Activated naive CD4-positive, alpha-beta T cell treated with anti-CD3 and anti-CD28 coated beads for 36 hours (primary cell): ENCODE measurements at places on chromosomes 11 and 22. TPM values are rescaled to one million over a fixed set of nuclear protein-coding genes. Genes with fewer than 3 reads are reported as not detected.

MS4A8 gene
- not detected for total RNA-seq

DNA sequence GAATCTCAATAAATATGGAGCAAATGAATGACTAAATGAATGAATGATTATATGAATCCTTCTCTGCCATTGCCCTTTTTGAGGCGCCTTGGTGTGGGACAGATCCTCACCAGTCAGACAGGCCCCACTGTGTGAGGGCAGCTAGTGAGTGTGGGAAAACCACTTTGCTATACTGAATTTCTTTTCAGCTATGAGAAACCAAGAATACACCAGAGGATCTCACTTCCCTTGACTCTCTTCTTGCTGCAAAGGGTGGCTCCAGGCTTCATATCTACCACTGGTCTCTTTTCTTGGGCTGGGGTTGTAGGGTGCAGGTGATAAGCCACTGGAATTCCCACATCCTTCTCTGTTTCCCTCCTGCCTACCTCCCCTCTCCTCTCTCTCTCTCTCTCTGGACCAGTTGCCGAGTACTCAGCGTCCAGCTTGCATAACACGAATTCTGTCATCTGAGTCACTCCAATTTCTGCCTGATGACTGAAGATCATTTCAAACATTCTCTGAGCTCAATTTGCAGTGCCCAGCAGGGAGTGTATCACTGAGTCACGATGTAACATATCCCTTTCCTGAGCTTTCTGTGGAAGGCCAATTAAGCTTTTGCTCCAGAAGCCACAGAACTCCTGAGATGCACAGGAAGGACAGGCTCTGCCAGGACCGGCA, 304.3 kb upstream of the NCAM1 start:
- no peak for DNase-seq

DNA sequence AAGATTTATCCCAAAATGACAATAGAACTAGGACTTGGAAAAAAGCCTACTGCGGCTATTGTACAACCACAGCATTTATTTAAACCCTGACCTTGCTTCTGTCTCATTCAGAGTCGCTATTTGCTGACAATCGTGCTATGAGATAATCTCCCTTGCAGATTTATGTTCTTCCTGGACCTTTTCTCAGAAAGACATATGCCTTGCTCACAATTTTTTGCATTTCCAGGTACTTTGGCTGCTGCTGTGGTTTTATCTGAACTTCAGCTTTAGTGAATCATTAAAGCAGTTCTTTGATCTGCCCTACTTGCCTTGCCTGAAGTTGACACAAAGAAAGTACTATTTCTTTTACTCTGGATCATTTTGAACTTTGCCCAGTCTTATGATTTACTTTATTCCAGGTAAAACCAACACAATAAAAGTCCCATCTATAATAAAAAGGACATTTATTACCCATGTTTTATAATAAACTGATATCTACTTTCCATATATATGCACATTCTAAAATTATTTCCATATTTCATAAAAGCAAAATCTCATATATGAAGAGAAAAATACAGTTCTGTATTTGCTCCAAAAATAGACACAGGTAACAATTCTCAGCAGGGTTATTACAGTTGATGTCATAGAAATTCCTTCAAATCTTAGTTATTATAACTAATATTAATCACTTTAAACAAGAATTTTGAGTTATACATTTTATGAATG, 63.4 kb upstream of the CARD18 start:
- peak; percentile 32 for DNase-seq

DNA sequence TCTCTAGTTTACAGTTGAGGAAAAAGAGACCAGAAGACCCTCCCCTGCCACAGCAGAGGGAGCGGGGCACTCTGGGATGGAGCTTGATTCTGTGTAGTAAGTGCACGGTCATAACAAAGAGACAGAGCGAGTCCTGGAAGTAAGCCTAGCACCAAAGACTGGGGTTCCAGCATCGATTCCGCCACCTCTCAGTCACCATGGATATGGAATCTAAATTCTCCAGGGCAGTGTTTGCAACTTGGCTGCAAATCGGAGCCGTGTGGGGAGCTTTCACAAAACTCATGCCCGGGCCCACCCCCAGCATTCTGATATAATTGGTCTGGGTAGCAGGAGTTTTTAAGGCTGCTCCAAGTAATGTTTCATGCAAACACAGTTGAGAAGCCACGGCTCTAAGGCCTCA, 129.5 kb upstream of the OPCML start:
- DNase-seq, result no peak

DNA sequence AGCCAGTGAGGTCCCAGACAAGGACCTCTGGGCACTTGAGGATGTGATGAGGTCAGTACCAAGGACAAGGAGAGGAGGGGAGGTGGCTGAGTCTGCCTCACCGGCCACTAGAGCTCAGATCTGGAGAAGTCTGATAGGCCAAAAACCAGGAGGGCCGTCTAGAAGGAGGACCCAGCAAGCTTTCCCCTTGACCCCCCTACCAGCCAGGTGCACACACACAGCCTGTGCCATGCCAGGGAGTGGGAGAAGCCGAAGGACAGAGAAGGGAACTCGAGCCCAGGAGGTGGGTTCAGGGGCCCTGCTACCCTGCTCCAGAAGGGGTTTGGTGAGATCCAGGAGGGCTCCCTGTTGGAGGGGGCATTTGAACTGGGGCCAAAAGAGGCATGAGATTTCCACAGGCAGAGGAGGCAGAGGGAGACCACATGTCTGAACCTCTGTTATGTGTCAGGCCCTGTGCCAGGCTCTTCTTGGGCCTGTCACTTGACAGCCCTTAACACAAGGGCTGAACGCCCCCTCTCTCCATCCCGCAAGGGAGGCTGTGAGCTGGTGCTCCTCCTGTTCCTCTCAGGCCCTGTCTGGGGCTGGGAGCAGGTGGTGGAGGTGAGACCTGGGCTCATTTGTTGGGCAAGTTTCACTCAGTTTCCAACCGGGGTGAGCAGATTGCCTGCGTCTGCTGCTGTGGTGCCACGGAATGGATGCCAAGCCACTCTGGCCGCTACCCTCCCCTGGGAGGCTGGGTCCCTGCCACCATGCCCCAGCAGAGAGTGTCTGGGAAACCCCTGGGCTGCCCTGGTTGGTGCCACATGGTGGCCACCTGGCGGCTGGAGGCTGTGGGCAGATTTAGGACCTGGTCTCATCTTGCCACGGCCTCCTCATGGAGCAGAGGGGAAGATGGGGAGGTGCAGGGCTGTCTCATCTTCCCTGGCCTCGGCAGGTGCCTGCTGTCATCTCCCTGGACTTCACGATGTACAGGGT, 65.2 kb downstream of the MPPED1 start:
- DNase-seq, result no peak

DNA sequence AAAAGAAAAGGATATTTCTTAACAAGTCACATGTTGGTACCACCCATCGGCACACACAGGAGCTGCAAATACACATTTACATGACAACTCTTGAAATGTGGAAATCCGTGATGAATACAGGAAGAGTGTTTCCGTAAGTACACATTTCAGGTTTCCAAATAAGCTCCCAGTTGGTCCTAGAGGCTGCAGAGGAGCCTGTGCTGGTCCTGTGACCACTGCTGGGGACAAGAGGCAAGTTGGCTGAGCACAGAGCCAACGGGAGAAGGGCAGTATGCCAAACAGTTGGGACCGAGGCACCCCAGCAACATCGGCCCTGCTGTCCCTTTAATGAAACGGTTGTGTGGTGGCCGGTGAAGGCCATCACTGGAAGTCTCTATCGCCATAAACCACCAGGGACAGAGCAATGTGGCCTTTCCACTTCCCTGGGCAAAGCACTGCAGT, 38.5 kb upstream of the ARFGAP3 start:
- DNase-seq, result no peak

DNA sequence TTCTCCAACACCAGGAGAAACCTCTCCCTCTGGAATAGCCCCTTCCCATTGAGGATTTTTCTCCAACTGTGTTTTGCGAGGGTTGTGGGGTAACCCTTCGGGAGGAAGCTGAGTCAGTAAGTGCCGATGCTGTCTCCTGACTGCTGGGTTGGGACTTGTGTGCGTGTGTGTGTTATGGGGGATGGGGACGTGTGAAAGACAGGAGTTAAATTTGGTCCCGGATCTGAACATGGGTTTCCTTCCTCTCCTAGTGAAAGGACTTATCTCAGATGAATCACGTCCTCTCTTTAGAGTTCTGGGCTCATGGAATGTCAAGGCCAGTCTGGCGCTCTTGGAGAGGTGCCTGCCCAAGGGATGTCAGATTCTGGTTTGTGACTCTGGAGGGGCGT, 33.3 kb downstream of the KIAA1671 start:
- peak; percentile 6 for DNase-seq

IGLL5 gene
- total RNA-seq, result not detected

GRCh38 chr11:117980280-117980679, 5.9 kb upstream of the IL10RA start:
- no peak for DNase-seq

KRTAP5-7 gene
- not detected for total RNA-seq

SCUBE1 gene
- not detected for total RNA-seq

GRCh38 chr22:35051013-35051535, 14.9 kb upstream of the ISX start:
- DNase-seq, result no peak

DNA sequence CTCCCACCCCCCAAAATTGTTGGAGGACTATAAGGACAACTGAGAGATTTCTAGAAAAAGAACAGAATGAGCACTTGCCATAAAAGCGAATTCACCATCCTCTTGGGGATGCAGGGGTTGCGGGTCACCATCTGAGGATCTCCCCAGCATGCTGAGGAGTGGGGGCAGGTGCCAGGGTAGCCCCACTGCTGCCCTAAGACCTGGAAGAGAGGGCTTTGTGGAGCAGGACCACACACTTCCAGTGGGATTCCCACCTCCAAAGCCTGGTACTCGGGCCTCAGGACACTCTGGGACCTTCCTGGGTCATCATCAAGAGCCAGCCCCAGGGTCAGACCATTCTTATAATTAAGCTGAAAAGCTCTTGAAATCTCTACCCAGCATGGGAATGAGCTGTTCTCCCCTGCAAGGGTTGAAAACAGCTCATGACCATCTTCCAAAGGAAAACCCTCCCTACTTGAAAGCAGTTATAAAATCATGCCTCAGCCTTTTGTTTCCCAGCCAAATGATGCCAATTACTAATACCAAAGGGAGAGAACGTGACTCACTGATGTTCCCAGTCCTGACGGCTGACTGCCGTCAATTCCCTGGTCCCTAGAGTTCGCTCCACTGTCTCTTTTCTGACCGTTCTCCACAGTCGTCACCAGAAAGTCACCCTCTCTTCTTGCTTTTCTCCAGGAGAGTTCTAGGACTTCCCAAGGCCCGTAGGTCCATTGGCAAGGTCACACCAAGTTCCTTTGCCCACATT, 76.8 kb upstream of the CREB3L1 start:
- DNase-seq, result no peak

GRCh38 chr11:113085446-113085845, 124.2 kb downstream of the NCAM1 start:
- no peak for DNase-seq

- DNase-seq, result peak; percentile 80
These were observed 16.9 kb upstream of the TMA7B start for GRCh38 chr22:39943337-39943736.

MS4A6E gene
- total RNA-seq, result not detected

SMTNL1 gene
- total RNA-seq, result not detected
